Activated T-helper 1 cell treated with anti-CD3 and anti-CD28 coated beads, Interleukin-12 subunit alpha, Interleukin-12 subunit beta, Interleukin-2, Interleukin-4 antibody, amounts not matched to agents 30 ng/mL and 10 ng/mL and 1 ng/mL, durations not matched to agents 14 hours and 24 hours and 36 hours (primary cell): ENCODE measurements at places on chromosomes 6 and 20. TPM values are rescaled to one million over a fixed set of nuclear protein-coding genes. Genes with fewer than 3 reads are reported as not detected.

DNA sequence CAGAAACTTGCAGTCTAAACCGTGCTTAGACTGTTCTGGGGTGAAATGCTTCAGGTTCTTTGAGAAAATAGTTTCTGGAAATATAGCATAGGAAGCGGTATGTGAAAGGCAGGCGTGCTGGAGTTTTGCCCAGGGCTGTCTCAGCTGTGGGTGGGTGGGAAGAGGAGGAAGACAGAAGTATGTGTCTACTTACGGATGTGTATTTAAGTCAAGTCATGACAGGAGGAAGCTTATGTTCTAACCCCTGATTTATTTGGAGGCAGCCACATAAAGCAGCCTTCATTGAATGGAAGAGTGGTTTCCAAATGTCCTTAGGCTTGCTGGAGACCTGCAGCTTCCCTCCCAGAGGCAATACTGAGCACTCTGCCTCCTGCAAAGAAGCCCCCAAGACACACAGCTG is 345.8 kb upstream of the PRND start:
- no peak for DNase-seq

The AVP gene
- total RNA-seq = not detected in 2 replicates

DNA sequence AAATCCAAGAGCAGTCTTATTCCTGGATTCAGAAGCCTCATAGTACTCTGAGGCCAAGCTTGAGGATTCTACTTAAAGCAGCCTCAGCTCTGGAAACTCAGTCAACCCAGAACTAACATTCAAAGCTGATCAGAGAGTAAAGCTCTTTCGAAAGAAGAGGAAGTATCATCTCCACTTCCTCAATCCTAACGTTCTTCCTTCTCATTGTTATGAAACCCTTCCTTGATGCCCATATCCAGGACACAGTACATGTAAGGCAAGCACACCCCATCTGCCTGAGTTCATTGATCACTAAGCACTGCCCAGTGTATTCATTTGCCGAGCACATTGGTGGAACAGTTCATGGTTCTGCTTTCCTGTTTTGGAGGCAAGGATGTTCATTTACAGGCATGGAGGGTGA is at the start of gene IPCEF1:
TSS of gene IPCEF1 (minus strand) at position 114 of the 400 bp plus-strand sequence. CDS start 90,856 bp downstream, outside the sequence.
- no peak for DNase-seq

DNA sequence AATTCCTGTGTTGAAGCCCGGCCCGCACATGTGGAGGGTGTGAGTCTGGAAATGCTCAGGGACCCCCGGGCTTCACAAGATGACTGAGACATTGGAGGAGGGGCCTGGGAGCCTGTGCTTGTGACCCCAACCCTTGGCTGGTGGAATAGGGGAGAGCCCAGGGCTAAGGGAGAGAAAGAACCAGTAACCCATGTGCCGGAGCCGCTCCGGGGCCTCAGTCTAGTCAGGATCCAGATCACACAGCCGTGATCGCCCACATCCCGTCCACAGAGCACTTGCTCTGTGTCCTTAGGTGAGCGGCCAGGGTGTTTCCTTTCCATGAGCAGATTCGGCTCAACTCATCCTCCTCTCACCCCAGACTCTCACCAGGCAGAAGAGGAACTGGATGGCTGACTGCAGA is 152.3 kb upstream of the RPS6KA2 start:
- no peak for DNase-seq

The SAMD5 gene
- total RNA-seq = 0.05 TPM in 1 of 2 replicates, not detected in the other

GRCh38 chr20:46575394-46575793 is 24.9 kb upstream of the OCSTAMP start:
- DNase-seq = no peak

DNA sequence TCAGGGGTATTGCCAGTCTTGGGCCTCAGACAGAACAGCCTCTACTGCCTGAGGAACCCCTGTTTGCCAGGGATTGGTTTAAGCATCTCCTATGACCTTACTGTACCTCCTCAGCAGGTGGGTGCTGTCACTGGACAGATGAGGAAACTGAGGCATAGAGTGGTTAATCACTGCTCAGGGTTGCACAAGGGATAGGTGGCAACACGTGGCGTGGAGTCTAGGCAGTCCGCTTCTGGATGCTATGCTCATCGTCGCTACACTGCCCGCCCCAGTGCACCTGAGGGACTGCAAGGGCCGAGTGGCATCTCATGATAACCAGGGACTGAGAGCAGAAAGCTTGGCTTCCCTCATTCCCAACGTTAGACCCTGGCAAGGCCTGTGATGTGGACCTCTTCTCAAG is 101.8 kb upstream of the SULF2 start:
- DNase-seq = no peak
